Dermis microvascular lymphatic vessel endothelial cell (primary cell): ENCODE measurements at places on chromosomes 2 and 18. TPM values are rescaled to one million over a fixed set of nuclear protein-coding genes. Genes with fewer than 3 reads are reported as not detected.

LRRC30 gene
- not detected in 2 replicates for total RNA-seq

PTCD3 gene
- total RNA-seq = 37.1 and 43.7 TPM in 2 replicates

RFTN2 gene
- 9.8 and 10.6 TPM in 2 replicates for total RNA-seq

FBXO15 gene
- total RNA-seq = 0.13 TPM in 2 replicates

ALLC gene
- not detected in 2 replicates for total RNA-seq

ST6GAL2 gene
- 0.63 and 1.7 TPM in 2 replicates for total RNA-seq
